ENCODE measurements at places on chromosomes 12 and 14.

DNA sequence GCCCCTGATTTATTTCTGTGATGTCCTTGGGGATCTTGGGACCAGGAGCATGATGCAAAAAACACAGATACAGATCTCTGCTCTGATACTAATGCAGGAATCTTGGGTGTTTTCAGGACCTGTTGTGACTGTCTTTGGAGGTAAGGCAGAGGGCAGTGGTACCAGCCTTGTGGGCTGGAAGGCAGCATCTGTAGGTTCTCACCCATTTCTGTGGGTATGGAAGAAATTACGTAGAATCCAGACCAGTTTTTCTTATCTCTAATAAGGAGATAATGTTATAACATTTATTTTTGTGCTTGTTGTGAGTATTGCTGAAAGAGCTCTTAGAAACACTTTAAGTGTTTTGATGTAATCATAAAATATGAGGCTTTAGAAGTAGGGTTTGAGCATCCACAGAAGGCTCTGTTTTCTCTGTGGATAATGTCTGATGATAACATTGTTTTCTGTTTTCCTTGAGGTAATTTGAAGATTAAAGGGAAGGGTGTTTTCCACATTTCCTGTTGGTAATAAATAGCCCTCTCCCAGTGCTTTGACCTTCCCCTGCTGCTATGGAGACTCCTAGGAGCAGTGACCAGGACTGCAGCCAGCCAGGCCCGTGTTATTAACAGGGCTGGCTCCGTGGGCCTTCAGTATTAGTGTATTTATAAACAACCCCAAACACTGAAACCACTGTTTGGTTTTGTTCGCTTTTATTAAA, 9.4 kb upstream of the DCP1B start:
- DNase-seq = no peak

DNA sequence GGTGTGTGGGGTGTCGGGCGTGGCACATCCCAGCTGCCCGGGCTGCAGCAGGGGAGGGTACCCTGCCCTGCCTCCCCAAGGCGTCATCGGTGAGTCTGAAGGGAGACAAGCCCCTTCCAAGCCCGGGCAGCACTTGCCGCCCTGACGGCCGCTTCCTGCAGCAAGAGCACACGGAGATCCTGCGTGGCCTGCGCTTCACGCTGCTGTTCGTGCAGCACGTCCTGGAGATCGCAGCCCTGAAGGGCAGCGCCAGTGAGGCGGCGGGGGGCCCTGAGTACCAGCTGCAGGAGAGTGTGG, 10.1 kb upstream of the PUS1 start:
- no peak for DNase-seq

- DNase-seq = no peak
These were observed 1025.4 kb upstream of the LRFN5 start for GRCh38 chr14:40581264-40581663.

DNA sequence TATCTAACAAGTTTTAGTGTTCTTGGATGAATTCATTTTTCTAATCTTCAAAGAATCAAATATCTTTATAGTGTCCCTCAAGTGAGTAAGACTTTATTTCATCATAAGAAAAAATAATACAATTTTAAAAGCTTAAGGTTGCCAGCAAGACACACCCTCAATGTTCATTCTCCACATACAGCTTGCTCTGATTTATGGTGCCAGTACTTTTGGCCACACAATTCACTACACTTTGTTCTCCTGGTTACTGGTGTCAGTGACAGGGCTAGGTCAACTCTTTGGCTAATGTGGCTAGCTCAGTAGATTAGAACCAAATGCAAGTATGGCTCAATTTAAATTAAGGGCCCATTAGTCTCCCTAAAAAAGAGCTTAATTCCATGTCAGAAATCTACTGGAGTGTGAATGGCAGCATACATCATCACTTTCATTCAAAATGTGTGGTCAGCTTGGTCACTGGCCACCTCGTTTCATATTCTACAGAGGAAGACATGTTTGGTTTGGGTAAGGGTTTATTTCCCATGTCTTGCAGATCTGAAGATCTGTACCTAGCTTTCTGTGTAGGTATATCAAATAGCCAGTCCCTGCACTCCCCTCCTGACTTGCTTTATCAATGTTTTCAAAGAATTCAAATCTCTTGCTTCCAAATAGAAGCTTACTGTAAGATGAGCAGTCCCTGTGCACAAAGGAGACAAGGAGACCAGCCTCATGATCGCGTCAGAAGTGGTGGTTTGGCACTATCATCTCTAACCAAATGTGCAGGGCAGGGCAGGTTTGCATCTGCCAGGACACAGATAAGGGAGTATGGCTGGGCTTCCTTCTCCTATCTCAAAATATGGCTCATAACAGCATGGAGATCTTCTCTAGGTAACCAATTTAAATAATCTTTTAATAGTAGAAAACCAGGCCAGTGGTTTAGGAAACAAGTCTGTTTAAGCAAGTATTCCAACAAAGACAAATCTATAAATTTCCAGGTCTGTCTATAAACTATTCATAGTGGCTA, 31.3 kb downstream of the HECTD4 start:
- DNase-seq = no peak

- DNase-seq = no peak
These were observed 994.4 kb upstream of the SEL1L start for GRCh38 chr14:82528016-82528415.

DNA sequence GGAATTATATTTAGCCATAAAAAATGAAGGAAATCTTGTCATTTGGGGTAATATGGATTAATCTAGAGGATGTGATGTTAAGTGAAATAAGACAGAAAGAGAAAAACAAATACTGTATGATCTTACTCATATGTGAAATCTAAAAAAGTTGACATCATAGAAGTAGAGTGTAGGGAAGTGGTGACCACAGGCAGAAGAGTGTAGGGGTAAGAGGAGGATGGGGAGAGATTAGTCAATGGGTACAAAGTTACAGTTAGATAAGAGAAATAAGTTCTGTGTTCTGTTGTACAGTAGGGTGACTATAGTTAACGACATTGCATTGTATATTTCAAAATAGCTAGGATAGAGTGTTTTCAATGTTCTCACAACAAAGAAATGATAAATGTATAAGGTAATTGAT, 87.0 kb downstream of the TSHR start:
- no peak for DNase-seq

- no peak for DNase-seq
These were observed 148.3 kb downstream of the TGFB3 start for GRCh38 chr14:75833326-75834020.

GRCh38 chr12:110042264-110042663, 6.1 kb downstream of the C12orf76 start:
- no peak for DNase-seq

- DNase-seq = no peak
These were observed 73.9 kb upstream of the TBX5 start for GRCh38 chr12:114479831-114480230.

DNA sequence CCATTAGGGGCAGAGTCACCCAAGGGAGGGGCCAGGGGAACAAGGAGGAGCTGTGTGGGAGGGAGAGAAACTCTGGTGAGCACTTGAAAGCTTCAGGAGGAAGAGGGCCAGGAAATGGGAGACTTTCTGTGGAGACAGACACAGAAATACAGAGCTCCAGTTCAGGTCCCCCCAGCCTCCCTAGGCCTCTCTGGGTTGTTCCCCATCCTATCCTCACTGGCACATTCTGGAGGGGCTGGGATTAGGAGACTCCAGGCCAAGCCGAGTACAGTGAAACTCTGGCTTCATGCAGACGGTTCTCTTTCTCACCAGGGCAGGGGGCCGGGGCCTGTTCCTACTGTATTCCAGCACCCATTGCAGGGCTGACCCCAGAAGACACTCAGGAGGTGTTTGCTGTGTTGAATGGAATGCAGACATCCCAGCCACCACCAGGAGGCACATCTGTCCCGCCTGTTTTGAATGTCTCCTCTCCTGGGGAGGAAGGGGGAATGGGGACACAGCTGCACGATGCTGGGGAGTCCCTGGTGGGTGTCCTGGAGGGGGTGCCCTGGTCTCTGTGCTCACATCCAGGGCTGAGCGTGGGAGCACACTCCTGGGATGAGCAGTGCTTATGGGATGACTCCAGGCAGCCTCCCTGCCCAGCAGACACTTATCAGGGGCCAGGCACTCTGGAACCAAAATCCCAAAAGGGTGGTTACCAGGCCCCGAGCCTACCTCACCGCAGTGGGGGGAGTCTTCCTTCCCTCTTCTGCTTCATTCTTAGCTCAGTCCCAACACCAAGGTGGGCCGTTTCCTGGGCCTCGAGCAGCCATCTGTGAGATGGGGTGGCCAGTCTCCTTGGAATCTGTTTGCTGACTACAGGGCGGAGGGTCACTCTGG, 5.5 kb upstream of the KRT84 start:
- DNase-seq = peak; percentile 47

DNA sequence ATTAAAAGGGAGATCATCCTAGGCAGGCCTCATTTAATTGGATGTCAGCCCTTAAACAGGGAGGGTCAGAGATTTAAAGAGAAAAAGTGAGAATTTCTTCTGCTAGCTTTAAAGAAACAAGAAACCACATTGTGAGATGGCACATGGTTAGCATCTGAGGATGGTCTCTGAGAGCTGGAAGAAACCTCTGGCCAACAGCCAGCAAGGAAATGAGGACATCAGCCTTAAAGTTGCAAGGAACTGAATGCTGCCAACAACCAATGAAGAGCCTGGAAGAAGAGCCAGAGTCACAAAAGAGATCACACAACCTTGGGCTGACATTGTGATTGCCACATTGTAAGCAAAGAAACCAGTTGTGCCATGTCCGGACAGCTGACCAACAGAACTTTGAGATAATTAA, 17.5 kb upstream of the FAR2 start:
- no peak for DNase-seq

- DNase-seq = peak; percentile 72
These were observed 75.0 kb downstream of the TGFB3 start for GRCh38 chr14:75906680-75907280.

DNA sequence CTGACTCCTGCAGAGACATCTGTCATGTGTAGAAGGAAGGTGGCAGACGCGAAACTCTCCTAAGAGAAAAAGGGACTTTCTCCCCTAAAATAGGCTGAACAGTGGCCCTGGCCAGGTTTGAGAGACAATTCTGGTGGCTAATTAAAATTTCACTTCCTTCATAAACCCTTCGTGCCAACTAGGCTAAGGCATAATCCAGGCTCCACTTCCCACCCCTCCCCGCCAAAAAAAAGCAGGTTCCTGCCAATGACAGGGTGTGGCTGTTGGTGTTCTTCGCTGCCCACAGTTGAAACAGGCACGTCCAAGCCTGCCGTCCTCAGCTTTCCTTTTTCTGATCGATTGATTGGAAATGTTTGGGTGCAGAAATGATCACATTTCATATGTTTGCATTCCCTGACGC, 144.6 kb downstream of the GCH1 start:
- no peak for DNase-seq

GRCh38 chr12:125208942-125209341, 143.7 kb downstream of the AACS start:
- DNase-seq = no peak

DNA sequence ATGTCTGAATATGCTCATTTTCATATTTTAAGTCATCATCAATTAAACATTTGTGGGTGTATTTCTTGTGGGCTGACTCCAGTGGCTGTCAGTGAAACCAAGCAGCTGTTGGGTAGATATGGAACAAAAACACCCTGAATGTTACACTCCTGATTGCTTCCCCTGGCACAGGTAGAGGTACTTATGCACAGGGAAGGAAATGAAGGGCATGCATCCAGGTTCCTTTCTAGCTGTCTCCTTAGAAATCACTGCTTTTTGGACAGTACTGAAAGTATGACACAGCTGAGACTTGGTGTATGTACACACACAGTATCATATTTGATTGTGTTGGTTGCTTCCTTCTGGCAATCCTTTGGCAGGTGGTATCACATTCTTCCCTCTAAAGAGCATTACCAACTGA, 1006.7 kb downstream of the DIO2 start:
- DNase-seq = no peak

GRCh38 chr12:86772696-86773095, 516.5 kb upstream of the MGAT4C start:
- DNase-seq = no peak

DNA sequence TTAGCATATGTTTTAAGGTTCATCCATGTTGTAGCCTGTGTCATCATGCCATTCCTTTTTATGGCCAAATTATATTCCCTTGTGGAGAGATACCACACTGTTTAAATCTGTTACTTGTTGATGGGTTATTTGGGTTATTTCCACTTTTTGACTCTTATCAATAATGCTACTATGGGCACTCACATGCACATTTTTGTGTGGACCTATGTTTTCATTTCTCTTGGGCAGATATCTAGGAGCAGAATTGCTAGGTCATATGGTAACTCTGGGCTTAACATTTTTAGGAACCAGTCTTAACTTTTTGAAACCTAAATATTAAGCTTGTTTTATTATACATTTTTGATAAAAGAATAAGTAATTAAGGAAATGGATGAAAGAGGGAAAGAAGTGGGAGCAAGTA, 4.0 kb downstream of the EML1 start:
- no peak for DNase-seq

- no peak for DNase-seq
These were observed 47.5 kb downstream of the C14orf132 start for GRCh38 chr14:96086574-96087077.

DNA sequence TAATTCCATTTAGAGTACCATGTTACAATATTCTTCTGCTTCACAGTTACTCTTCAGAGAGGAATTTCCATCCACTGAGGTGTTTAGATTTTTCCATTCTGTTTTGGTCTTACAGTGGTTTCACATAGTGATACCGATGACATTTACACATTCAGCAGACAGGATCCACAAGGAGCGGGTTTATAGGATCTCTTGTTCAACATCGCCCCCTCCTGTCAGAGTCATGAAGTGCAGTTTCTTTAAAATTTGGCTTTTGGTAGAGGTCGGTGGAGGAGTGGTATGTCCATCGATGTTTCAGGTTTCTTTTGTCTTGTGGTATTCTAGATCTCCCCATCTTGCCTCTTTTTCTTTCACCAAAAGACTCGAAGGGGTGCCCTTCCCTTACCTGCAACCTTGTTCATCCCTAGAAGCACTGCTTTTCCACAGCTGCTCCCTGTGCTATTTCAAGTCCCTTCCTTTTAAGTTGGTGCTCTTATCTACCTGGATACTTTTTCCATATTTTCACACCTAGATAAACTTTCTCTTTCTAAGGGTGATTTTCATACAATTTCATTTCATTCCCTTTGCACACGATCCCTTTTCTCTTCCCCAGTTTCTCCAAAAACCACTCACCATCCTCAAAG, 181.3 kb downstream of the ITPR2 start:
- DNase-seq = peak; percentile 76

GRCh38 chr14:92417759-92418158, 94.8 kb downstream of the SLC24A4 start:
- DNase-seq = no peak

GRCh38 chr12:107406932-107407331, 278.7 kb upstream of the PWP1 start:
- DNase-seq = no peak

DNA sequence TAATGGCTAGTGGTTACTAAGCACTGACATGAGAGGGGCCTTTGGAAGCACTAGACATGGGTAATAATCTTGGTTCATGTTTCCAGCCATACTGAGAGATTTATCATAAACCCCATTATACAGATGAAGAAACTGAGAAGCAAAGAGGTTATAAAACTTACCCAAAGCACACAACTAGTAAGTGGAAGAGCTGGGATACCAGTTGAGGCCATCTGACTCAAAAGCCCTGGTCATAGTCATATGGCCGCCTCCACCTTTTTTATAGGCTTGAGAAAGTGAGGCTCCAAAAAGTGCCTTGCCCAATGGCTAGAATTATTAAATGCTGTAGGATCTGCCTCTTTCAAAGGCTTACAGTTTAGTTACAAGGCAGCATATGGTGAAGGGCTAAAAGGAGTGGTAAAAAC, 944 bp downstream of the TXNRD1 start:
- DNase-seq = no peak

GRCh38 chr12:51527966-51528365, 63.1 kb upstream of the SCN8A start:
- DNase-seq = no peak

- DNase-seq = no peak
These were observed 36.8 kb downstream of the EAPP start for GRCh38 chr14:34502545-34503225.

Measured in endothelial cell (in vitro differentiated cells).